ENCODE measurements at places on chromosomes 6 and 20.

GRCh38 chr6:118551063-118552053 lies 3.3 kb downstream of the PLN start:
- peak; percentile 11 for DNase-seq

GRCh38 chr6:101126501-101126900 lies 245.4 kb upstream of the ASCC3 start:
- DNase-seq = no peak

DNA sequence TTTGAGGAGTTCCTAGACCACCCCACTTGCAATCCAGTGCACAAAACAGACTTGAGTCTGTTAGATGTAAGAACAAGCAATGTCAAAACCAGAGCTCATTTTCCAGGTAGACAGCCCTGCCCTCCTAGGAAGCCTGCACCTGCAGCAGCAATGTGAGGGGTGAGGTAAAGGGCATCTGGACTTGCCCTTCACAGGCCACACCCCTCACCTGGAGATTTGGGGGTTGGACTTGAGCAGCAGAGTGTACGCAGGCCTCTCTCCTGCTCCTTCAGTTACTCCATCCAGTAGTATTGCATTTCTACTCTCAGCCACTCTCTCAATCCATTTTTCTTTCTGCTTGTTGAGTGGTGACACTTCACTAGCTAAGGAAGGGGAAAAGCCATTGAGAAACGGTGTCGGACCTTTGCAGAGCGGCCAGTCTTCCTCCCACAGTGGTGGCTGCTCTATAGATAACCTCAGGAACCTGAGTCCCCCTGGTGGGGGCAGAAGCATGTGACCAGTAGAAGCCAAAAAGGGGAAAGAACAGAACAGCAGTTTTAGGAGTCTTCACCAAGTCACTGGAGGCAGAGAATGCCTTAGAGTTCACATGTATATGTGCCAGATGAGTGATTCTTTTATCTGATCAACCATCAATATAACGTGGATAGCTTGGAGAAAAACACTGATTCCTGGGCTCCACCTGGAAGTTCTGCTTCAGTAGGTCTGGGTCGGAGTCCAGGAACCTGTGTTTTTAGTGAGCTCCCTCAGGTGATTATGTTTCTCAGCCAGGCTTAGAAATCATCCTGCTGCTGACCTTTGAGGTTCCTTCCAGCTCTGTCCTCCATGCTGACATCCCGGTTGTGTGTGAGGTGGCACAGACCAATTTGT lies 28.0 kb downstream of the ARFGEF2 start:
- DNase-seq = no peak

- no peak for DNase-seq
Observed at GRCh38 chr20:37042986-37043972, 52.5 kb downstream of the RBL1 start.

- no peak for DNase-seq
Observed at GRCh38 chr6:139343052-139343750, 31.2 kb downstream of the CITED2 start.

- DNase-seq = no peak
Observed at GRCh38 chr6:101422811-101423210, 29.3 kb downstream of the GRIK2 start.

DNA sequence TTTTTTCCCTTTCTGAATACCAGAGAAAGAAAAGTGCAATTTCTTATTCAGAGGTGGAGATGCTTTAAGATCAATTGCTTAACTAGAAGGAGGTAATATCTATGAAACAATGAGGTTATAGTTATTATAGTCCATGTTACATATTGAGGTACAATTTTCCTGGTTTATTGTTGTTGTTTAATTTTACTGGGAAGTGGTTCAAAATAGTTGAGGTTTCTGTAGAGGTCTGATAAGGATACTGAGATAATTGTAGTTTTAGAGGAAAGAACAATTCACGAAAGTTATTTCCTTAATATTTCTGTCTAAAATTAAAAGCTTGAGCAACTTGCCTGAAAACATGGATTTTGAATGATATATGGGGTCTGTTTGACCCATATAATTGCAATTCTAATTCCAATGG lies 51.4 kb downstream of the DOK5 start:
- DNase-seq = no peak

GRCh38 chr6:55980627-55981211 lies 105.3 kb upstream of the BMP5 start:
- DNase-seq = no peak

GRCh38 chr6:2109796-2110195 lies 135.6 kb downstream of the GMDS start:
- DNase-seq = no peak

GRCh38 chr6:163165155-163165910 lies 249.2 kb upstream of the QKI start:
- no peak for DNase-seq
